ENCODE measurements at places on chromosomes 11 and 22. TPM values are rescaled to one million over a fixed set of nuclear protein-coding genes. Genes with fewer than 3 reads are reported as not detected.

The TSPO gene
- 465 TPM for total RNA-seq

The OR10A2 gene
- total RNA-seq = not detected

The TTC36 gene
- 3.2 TPM for total RNA-seq

The NAALADL1 gene
- total RNA-seq = 11.0 TPM

The MS4A15 gene
- not detected for total RNA-seq

The USP2 gene
- 1.2 TPM for total RNA-seq

The SLC7A4 gene
- not detected for total RNA-seq

The H19 gene
- total RNA-seq = 66.4 TPM

The TIMP3 gene
- total RNA-seq = 197 TPM

The VPREB1 gene
- total RNA-seq = not detected

The TMEM86A gene
- total RNA-seq = 2.7 TPM

The MUC6 gene
- not detected for total RNA-seq

The TMEM45B gene
- total RNA-seq = 0.51 TPM

The HEPN1 gene
- total RNA-seq = not detected

The TTC28 gene
- total RNA-seq = 27.2 TPM

The OR51I1 gene
- total RNA-seq = not detected

The YPEL1 gene
- total RNA-seq = 5.1 TPM

The TRIM29 gene
- total RNA-seq = not detected

The C11orf68 gene
- total RNA-seq = 17.0 TPM

The NAP1L4 gene
- 132 TPM for total RNA-seq

The OR52N4 gene
- total RNA-seq = not detected

The PDGFD gene
- total RNA-seq = 34.9 TPM

The UPK3A gene
- total RNA-seq = not detected

The RIMBP3C gene
- total RNA-seq = 0.09 TPM

The DBX1 gene
- not detected for total RNA-seq

The SMIM38 gene
- 0.09 TPM for total RNA-seq

The APLNR gene
- total RNA-seq = 19.6 TPM
